GM12878 (cell line): ENCODE measurements at places on chromosomes 12 and 14. TPM values are rescaled to one million over a fixed set of nuclear protein-coding genes. Genes with fewer than 3 reads are reported as not detected.

The ASB2 gene
- 40.0 and 40.4 TPM in 2 replicates for total RNA-seq

The OR6C2 gene
- total RNA-seq, result not detected in 2 replicates

- peak; percentile 90 for DNase-seq
Observed at GRCh38 chr12:104930388-104931326, 27.4 kb downstream of the SLC41A2 start.

DNA sequence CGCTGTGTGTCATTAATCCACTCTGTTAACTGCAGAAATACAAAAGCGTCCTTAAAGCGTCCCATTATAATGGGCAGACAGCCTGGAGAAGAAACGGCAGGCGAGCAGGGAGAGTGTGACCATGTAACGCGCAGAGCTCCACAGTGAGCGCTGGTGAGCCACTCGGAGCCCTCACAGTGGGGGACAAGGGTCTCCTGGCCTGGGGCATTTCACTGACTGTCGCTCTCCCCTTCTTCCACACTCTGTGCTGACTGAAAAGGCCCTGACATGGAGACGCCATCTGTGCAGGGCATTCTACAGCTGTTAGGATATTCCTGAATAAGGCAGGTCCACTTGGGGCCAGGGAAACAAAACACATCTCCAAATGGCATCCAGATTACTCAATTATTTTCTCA lies 24.2 kb downstream of the CCDC92 start:
- DNase-seq, result no peak

GRCh38 chr12:110367181-110367864 lies 36.2 kb downstream of the ANAPC7 start:
- DNase-seq, result no peak

The ESPL1 gene
- total RNA-seq, result 54.4 and 61.9 TPM in 2 replicates

- peak; percentile 71 for DNase-seq
Observed at GRCh38 chr12:11652351-11653040, 3.0 kb downstream of the ETV6 start.

DNA sequence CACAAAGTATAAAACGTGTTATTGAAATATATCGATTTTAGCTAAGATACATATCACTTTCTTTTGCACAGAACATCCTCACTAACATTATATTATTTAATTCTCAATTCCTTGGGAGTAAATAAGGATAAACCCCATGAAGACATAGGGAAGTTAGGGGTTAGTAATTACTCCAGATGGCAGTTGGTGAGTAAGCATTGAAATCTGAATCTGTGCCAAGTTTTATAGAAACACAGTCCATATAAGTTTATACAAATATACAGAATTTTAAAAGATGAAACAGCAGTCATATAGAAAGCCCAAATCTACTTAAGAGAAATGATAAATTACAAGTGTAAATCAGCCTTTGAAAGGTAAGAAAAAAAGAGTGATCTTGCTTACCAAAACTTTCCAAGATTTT lies 200.4 kb upstream of the SYT10 start:
- no peak for DNase-seq
